ENCODE measurements at places on chromosomes 12 and 14.

- DNase-seq = no peak
Observed at GRCh38 chr12:25761356-25761755, 197.1 kb upstream of the RASSF8 start.

DNA sequence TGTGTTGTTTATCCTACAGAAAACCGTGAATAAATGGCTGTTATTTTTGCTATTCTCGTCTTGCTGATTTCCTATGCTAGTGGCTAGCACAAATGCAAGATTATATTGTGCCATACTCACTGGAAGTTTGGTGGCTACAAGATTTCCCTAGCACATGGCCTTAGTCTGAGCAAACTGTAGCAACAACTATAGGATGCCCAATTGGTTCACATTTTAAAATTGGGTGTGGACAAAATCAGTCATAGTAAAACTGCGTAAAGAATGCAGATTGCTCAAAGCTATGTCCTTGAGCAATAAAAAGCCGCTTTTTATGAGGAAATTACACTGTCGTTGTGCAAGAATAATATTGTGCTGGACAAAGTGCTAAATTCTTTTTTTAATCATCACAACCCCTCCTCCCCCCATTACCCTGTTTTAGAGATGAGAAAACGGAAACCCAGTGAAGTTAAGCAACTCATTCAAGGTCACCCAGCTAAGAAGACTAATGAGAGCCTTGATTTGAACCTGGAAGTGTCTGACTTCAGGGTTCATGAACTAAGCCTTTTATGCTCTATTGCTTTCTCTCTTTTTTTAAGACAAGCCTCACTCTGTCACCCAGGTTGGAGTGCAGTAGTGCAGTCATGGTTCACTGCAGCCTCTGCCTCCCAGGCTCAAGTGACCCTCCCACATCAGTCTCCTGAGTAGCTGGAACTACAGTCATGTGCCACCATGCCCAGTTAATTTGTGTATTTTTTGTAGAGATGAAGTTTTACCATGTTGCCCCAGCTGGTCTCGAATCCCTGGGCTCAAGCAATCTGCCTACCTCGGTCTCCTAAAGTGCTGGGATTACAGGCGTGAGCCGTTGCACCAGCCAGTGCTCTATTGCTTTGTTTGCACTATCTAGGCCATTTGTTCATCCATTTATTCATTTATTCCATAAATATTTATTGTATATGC lies 73.6 kb downstream of the SRGAP1 start:
- DNase-seq = no peak

- DNase-seq = no peak
Observed at GRCh38 chr12:30484658-30485057, 211.0 kb downstream of the IPO8 start.

- no peak for DNase-seq
Observed at GRCh38 chr12:43988838-43989560, 153.1 kb downstream of the TMEM117 start.

GRCh38 chr12:98422812-98423211 lies 92.6 kb upstream of the TMPO start:
- no peak for DNase-seq

DNA sequence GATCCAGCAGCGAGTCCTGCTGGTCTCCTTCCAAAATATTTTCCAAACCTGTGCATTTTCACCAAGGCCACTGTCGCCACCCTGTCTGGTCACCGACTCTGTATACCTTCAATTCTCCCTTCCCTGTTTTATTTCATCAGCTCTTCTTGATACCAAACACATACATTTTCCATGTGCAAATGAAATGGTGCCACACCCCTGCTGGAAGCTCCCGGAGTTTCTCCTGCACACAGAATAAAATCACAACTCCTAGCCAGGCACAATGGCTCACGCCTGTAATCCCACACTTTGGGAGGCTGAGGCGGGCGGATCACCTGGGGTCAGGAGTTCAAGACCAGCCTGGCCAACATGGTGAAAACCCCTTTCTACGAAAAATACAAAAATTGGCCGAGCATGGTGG lies 14.0 kb downstream of the VSIG10 start:
- DNase-seq = no peak

- no peak for DNase-seq
Observed at GRCh38 chr12:120538281-120539156, 4.4 kb downstream of the RNF10 start.

DNA sequence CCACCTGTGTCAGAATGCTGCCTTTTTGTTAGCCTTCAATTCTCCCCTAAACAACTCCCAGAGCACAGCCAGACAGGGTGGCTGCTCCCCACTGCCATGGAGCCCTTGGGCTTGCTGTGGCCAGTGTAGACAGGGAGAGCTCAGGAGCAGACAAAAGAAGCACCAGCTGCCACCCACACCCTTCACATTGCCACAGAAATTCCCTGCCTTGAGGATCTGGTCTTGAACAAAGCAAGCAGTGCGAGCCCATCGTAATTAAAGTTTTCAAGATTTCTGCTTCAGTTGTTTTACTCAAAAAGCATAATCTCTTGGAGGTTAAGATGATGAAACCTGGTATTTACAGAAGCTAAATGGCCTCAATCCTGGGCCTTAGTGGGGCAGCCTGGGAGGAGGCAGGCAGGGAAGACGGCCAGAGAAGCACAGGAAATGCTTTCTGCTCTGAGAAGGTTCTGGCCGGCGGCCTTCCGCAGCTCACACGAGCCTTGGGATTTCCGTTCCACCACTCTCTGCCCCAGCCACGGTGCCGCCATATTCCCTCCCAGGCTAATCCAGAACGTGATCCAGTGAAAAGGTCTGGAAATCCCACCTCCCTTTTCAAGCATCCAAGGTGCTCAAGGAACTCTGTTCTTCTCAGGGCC lies 535.2 kb downstream of the BCL11B start:
- DNase-seq = no peak

DNA sequence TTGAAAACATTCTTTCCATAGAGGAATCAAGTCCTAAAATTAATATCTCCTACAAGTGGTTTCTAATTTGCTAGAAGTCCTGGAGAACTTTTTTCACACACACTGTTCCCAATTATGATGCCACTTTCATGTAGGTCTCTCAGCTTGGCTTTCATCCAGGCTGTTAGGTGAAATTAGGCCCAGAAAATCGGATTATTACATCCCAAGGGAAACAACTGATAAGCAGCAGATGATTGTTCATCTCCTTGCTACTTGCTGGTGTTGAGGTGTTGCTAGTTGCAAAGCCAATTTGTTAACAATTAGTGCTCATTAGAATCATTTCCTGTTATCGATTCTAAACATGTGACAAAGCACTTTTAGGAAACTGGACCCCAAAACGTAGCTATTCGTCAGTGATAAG lies 248.0 kb downstream of the PDZRN4 start:
- DNase-seq = no peak
